Activated CD4-positive, alpha-beta T cell treated with anti-CD3 and anti-CD28 coated beads for 1 hour (primary cell): ENCODE measurements at places on chromosomes 12 and 14.
A peak's percentile ranks its signal among the peaks of the same experiment; 100 is the strongest.

DNA sequence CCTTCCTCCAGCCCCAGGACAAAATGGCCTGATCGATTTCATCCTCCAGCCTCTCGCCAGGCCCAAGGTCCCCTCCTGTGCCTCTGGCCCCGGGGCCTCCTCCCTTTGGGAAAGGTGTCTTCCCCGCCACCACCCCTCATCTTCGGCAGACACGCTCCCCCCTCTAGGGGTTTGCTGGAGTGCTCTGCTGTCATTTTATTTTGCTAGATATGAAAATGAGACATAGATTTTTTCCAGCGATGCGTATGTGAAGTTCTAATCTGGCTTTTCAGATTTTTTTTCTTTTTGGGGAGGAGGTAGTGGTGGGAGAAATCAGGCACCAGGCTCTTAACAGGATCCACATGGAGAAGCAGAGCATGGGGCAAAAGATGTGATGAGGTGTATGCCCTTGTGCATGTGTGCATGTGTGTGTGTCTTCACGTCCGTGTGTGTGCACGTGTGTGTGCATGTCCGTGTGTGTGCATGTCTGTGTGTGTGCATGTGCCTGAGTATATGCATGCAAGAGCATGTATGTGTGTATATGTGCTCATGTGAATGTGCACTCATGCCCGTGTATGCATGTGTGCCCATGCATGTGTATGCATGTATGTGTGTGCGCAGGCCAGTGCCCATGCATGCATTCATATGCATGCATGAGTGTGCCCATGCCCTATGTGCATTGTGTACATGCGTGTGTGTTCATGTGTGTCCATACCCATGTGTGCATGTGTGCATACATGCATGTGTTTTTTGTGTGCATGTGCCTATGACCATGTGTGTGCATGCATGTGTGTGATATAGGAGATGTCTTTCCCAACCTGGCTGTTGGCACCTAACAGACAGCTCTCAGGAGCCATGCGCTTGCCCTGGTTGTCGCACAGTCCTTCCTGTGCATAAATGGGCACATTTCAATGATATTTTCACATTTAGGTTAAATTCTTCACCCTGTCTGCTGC, 203.0 kb downstream of the RBM19 start:
- DNase-seq: no peak

- no peak for DNase-seq
Observed at GRCh38 chr12:23757541-23757962, 191.9 kb downstream of the SOX5 start.

DNA sequence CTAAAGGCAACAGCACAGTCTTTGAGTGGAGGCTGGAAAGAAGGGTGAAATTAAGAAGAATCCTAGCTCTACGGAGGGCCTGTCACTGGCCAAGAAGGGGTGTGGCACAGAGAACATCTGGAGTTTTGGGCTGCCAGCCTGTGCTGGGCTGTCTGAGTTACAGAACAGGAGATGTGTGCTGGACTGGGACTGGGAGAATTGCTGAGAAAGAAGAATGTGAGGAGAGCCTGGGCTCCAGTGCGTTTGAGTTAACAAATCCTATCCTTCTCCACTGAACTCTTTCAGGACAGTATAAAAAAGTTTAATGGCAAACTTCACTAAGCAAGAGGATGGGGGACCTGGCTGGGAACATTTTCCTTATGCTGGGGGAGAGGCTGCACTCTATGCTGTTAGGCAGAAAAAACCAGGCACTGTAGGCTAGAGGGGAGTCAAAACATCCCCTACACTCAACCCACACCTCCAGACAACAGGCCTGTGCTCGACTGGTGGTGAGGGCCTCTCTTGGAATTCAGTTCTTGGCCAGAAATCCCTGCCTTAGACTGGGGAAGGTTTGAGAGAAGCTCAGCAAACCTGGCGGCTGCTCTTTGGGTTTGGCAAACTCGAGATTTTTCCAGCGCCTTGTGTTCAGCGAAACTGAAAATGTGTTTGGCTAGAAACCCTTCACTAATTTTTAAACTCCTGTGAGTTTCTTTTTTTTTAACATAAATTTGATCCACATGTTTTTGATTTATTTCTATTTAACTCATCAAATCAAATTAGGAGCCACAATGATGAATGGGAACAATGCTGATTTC, 217.3 kb downstream of the MON2 start:
- DNase-seq: no peak

DNA sequence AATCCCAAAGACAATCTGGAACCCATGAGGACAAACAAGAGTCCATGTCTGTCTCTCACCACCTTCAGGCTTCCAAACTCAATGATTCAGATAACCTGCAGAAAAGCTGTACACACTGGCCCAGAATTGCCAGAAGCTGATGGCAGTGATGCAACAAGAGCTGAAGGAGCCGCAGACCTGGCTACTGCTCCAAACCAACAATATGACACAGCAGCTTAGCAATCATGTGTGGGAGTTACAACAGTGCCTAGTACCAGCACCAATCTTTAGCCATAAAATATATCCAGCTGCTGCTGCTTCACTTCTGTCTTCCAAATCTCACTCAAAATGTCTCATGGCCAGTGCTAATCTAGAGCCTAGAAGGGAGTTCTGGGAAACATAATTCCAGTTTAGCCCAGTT, 22.0 kb downstream of the RPS6KA5 start:
- no peak for DNase-seq

- DNase-seq: no peak
Observed at GRCh38 chr14:54261283-54261682, 135.5 kb upstream of the CDKN3 start.

- DNase-seq: no peak
Observed at GRCh38 chr14:81561084-81561775, 27.6 kb upstream of the SEL1L start.

DNA sequence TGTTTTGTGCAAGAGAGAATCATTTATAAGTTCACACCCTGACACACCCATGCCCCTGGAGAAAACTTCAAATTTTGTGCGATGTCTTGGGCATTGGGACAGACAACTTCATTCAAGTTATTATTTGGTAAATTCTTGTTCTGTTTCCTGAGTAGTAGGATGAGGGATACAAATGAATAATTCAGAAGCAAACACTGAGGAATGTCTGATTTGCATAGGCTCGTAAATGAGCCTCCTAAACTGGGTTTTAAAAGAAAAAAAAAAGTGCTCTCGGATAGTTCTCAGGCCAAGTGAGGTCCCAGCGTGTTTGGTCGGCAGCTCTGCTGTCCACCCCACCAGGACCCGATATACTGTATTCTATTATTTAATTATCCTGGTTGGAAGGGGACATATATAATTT, 134.7 kb upstream of the CPM start:
- DNase-seq: no peak

DNA sequence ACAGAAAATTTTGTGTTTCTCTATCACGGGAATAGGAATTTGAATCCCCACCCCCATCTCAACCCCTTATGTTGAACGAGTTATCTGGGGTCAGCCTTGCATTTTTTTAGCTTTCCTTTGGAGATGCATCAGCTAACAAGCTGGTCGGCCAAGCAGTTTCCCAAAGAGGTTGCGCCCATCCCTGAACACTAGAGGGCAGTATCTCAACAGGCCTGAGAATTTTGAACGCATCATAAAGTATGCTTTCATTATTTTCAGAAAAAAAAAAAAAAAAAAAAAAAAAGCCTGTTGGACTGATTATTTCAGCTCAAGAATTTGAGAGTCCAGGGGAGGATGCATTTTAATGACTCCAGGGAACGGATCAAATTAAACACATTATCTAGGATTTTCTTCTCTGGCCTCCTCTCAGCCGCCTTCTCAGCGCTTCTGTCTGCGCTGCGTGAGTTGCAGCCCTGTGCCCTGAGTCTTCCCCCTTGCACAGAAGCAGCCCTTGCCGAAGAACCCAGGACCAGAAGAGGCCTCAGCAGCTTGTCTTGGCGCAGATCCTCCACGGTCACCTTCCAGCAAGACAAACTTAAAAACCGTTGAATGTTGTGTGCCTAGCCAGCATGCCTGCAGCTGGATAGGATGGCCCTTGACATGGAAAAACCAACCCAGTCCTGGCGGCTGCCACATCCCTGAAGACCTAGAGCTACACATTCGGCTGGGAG, 76.6 kb upstream of the GZMB start:
- DNase-seq: no peak

DNA sequence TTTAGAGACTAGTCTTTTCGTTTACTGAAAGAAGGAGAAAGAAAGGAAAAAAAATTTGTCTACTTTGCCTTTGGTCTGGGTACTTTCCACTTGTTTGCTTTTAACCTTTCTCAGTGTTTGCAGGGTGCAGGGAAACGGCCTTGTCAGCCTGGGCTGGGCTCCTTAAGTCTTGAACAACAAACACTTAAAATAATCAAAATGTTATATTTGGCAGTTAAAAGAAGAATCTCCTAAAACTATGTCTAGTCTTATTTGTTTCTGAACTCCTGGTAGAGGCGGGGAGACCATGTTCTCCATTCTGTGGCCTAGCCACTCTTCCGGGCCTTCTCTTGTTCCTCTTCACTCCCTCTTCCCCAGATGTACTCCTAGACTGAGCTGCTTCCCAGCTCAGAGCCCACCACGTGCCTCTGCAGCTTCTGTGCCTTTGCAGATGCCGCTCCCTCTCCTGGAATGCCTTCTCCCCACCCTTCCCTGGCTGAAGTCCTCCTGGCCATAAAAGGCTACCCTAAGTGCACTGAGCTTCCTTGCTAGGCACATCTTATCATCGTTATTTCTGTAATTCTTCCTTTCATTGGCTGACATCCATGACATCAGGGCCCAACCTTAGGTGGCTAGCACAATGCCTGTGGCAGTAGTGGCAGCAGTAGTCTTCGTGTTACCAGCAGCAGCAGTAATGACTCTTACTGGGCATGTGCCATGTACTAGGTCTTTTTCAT, 432.9 kb downstream of the ZFP36L1 start:
- DNase-seq: no peak

DNA sequence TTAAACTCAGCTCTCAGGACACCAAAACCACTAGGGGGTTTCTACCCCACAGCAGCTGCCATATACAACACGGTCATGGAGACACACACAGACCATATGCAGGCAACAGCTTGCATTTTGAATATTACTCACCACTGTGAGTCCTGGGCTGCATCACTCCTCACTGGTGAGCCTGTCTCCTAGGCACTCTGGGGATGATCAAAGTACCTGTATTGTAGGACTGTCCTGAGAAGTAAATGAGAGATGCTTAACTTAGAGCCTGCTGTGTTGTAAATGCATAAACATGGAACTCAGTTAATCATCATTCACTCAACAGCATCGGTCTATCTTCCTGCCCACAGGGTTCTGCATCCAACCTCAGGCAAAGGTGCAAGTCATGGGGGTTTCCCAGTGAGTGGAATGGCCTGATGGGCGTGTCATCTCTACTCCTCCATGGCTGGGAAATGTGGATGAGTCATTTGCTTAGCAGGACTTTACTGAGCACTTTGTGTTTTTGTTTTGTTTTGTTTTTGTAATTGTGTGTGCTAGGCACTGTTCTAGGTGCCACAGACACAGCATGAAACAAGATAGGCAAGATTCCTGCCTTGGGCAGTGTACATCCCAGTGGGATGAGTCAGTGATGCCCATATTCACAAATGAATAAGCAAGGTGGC, 1141.2 kb upstream of the TMEM132C start:
- no peak for DNase-seq

- DNase-seq: no peak
Observed at GRCh38 chr14:66099931-66100330, 386.2 kb upstream of the CCDC196 start.

- no peak for DNase-seq
Observed at GRCh38 chr12:131231032-131231980, 277.6 kb downstream of the ADGRD1 start.

DNA sequence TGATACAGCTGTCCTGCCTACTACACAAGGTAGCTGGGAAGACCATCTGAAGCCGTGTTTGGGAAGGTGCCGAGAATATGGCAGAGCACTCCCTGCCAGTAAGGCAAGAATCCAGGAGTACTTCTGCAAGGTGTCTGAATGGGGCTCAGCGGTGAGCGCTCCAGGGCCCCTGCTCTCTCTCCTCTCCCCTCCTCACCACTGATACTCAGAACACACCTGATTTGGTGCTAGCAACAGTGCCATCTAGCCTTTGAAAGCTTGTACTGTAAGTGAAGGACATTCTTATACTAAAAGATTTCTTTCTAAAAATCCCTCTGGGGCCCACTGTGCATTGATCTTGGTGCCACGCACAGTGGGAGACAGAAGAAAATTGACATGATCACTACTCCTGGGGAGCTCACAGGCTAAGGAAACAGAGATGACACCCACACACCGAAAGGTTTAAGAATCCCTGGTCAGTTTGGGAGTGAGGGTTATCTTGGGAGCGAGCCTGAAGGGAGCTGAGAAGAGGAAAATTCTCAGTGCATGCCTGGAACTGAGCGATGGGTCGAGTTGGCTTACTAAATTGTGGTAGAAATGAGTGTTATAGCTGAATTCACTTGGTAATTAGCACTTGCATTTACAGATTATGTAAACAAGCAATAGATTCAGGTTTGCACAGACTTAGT, 216.9 kb downstream of the NTF3 start:
- DNase-seq: no peak

DNA sequence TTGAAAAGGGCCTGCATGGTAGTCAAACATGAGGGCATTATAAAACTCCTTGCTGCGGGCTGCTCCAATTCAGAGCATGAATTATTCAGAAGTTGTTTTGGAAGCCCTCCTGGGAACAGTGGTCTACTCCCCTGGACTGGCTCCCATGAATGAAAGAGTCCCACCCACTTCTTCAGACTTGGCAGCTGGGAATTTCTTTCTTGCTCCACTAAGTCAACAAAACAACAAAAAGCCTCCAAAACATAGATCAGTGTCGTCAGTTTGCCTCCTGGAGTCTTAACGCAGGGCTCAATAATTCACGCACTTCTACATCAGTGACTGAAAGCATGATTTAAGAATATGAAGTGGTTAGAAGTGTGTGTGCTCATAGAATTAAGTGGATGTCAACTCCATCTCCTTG, 37.9 kb downstream of the AKAP6 start:
- no peak for DNase-seq

- no peak for DNase-seq
Observed at GRCh38 chr12:60257063-60257462, 661.2 kb downstream of the SLC16A7 start.

DNA sequence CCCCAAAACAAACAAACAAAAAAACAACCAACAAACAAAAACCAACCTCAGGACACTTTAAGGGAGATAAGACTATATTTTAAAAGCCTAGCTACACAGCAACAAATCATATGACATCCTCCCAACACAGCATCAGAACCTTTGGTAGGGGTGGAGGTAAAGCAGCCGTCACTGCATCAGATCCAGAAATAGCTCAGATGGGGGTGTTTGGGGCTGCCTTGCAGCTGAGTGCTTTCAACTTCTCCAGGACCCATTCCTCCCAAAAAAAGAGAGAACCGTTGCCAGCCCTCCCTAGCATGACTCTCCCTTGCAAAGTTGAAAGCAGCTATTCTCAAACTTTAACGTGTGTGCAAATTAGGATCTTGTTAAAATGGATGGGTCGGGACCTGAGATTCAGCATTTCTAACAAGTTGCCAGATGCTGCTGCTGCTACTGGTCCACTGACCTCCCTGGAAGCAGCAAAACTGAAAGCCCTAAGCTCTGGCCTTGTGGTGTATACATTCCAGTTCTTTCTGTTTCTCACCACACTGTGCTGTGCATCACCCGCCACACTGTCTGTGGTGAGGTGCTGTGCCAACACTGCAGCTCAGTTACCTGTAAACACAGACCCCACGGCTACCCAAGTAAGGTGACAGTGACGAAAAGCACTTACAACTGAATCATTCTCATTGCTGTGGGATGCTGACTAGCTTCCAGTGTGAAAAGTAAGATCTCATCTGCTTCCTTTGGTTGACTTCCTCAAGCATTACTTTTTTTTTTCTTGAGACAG, 54.0 kb downstream of the SLC38A1 start:
- peak; percentile 66 for DNase-seq
